ENCODE measurements at places on chromosomes 7 and 10.
A peak's percentile ranks its signal among the peaks of the same experiment; 100 is the strongest.

DNA sequence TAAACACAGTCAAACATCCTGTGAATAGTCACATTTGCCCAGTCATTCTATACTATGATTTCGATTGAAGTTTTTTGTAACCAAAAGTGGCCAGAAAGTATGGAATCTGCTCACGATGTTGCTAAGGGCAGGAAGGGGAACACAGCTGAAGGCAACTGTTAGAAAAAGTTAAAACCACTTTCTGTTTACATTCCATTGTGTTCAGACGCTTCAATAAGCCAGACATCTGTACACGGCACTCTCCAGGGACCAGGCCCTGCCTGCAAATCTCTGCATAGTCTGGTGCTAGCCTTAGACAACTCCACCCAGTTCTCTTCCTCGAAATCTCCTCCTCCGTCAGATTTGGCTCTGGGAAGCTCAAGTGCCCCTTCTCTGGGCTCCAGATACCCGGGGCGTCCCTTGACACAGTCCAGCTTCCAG lies 17.1 kb upstream of the TMEM120A start:
- no peak for DNase-seq

DNA sequence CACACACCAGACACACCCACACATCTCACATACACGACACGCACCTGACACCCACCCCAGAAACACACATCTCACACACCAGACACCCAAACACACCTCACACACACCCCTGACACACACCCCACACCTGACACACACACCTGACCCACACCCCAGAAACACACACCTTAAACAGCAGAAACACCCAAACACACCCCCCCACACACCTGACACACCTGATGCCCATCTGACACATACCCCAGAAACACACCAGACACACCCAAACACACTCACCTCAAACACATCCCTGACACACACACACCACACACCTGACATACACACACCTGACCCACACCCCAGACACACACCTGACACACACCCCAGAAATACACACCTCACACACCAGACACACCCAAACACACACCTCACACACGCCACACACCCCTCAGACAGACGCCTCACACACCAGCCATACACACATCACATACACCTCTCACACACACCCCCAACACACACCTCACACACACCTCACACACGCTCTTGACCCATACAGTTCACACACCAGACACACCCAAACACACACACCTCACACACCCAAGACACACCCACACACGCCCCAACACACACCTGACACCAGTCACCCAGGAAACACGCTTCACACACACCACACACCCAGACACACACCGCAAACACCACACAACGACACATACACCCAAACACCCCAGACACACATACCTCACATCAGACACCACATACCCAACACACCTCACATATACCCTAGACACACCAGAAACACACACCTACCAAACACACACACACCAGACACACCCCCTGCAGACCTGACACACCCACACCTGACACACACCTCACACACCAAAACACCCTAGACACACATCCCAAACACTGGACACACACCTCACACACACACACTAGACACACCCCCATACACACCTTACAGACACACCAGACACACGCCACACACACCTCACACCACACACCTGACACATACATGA lies 1.7 kb upstream of the CALY start:
- no peak for DNase-seq

GRCh38 chr10:112789248-112789647 lies 160.8 kb upstream of the TCF7L2 start:
- DNase-seq = no peak

DNA sequence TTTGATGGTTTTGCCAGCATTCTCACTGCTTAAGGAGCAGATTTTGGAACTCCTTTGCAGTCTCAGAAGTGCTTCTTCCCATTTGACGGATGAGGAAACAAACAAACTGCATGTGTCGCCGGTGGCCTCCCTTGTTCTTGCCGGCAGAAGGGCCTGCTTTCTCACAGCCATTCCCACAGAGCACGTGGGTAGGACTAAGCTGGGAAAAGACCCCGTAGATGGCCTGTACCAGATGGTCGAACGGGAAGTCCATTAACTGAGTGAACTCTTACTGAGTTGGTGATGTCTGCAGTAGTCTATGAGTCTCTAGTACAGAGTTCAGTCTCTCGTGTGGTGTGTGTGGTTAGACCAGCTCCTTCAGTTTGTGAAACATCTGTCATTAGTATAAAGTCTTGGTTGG lies 131.9 kb downstream of the TRRAP start:
- DNase-seq = no peak

- DNase-seq = no peak
These were observed 590 bp downstream of the COL26A1 start for GRCh38 chr7:101363196-101363733.

- no peak for DNase-seq
These were observed 10.2 kb downstream of the IKZF5 start for GRCh38 chr10:122998360-122998917.

DNA sequence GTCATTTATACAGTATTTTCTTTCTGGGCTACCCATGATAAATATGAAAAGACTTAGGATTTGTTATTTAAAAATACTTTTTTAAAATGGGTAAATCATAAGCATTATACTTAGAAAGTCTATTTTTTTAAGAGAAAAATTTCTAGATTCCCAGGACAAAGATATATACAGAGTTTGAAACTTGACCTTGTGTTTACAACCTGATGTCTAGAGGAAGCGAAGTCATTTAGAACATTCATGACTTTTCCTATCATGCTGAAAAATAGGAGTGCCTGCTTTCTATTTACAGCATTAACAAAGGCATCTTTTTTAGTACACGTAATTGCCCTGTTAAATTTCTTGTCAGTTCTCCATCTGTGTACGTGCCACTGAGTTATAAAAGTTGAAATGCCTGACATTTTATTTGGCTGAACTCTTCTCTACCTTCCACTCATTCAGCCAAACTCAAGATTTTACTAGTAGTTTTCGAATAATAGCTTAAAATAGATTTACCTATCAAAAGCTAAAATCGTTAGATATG lies 23.0 kb downstream of the GNAT3 start:
- DNase-seq = no peak

DNA sequence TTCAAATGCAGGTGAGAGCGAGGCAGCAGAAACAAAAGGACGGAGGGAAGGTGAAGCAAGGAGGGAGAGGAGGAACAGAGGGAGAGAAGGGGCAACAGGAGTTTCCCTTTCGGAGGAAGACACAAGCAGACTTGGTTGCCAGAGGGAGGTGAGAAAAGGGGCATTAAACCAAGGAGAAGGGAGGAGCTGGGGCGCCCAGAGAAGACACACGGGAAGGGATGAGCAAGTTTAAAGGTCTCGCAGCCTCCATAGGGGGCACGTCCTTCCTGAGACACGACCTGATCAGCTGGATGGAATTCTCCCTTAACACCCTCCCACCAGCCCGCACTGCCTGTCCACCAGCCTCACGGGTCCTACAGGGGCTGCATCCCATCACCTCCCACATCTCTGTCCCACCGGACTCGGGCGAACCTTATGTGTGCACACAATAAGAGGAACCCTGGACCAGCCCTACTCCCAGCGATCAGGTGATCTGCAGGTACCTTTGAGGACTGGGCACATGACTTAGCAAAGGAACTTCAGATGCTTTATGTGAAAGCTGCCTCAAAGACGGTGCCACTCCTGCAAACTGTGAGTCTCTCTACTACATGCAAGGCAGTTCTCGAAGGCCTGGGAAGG lies 251.2 kb downstream of the TNS3 start:
- no peak for DNase-seq

DNA sequence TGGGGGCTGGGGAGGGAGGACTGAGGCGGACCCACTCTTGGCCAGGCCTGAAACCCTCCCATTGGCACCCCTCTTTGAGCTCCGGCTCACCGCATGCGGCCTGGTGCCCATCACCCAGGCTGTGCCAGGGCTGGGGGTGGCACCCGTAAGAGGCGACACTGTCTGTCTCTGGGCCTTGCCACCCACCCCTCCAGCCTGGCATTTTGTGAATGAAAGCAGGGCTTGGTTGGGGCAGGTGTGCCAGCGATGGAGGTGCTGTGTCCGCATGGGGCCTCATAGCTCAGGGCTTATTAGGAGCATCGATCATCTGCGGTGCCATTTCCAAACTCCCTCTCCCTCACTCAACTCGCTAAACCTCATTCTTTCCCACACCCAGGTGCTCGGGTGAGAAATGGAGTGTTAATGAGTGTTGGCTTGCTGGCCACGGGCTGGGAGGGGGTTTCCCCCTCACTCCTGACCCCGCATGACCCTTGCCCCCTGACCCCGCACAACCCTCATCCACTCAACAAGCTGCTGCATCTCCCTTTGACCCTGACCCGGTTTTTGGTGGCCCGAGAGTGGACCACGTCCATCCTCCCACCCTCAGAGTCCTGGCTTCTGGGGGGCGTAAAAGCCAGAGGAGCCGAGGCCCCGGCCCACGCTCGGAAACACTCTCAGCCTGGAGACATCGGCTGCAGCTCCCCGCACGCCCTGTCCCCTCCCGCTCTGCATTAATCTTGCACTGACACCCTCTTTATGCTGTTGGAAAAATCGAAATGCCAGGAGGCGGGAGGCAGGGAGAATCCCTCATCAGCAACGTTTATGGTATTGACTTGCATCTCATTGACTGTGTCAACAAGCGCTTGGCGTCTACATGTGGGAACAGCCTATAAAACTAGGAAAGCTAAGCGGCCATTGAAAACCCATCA lies 161.2 kb downstream of the DNAJB6 start:
- DNase-seq = no peak

DNA sequence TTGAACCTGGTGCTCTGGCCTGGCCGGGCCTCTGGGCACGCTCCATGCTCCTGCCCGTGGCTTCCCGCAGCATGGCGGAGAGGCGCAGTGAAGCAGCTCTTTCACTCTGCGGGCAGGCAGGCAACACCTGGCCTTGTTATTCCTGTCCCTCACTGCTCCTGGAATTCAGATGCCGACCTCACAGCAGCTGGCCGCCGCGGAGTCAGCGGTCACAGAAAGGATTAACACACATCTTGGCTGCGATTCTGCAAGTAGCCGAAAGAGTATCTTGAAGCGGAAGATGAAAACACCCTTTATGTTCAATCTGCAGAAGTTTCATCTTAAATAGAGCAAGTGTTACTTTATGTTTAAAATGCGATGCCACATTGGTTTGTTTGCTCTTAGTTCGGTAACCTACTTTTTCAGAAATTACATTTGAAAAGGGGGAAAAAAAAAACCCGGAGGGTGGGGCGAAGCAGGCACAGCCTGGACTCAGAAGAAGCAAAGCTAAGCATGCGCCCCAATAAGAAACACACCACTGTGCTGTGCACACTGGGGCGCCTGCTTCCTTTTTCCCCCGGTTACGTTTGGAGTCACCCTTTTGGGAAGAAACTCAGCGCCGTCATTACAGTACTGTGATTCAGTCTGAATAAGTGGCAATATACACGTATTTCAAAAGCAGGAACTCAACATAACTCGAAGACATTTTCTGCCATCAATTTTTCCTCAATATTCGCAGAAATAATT lies 42.3 kb downstream of the BRI3 start:
- DNase-seq = no peak

DNA sequence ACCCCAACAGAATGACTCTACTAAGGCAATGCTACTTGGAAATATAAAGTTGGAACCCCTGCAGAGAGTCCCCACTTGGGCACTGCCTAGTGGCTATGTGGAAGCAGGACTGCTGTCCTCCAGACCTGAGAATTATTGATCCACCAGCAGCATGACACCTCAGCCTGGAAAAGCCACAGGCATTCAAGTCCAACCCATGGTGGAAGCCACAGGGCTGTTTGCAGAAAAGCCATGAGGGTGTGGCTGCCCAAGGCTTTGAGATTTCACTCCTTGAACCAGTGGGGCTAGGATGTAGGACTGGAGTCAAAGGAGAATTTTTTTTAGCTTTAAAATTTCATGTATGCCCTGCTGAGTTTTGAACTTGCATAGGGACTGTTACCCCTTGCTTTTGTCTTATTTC lies 13.6 kb upstream of the GHRHR start:
- DNase-seq = no peak

- no peak for DNase-seq
These were observed 128.5 kb upstream of the PFKP start for GRCh38 chr10:2938869-2939268.

DNA sequence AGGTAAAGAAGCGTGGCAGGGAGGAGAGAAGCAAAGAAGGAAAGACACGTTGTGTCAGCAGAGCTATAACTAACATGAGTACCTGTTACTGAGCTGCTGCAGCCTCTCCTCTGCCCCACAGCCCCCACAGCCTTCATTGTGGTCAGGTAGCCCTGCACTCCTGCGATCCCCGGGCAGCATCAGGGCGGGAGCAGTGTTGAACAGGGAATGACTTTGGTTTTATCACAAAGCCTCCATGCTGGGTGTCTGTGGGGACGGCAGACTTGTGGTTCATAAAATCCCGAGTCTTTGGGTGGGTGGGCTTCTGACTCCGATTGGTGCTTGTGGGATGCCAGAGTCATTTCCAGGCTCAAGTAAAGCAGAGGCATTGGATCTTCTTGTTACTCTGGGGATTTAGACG lies 14.8 kb upstream of the PRKAG2 start:
- DNase-seq = no peak

GRCh38 chr10:93482145-93482834 lies at the start of gene MYOF:
Gene MYOF, minus strand, starts transcription at chr10:93482334. Its CDS starts 140 bp downstream, at chr10:93482194.
- DNase-seq = peak; percentile 68

DNA sequence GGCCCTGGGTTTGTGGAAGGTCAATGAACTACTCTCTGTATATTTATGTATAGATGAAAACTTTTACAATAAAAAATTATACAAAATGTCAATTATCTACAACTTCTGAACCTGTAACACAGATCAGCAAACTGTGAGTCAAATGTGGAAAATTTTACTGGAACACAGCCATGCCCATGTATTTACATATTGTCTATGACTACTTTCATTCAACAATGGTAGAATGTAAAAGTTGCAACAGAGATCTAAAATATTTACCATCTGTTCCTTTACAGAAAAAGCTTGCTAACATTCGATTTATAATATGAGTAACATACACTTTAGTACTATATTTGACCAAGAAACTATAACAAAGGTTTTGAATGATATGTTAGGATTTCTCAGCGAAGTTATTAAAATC lies 481.6 kb downstream of the PARD3 start:
- DNase-seq = no peak

All from erythroblast (primary cell).